ENCODE measurements at places on chromosomes 13 and 19.

GRCh38 chr19:32223595-32224370, 121.6 kb upstream of the ZNF507 start:
- DNase-seq: no peak

GRCh38 chr13:32254916-32255723, 60.0 kb downstream of the ZAR1L start:
- no peak for DNase-seq

DNA sequence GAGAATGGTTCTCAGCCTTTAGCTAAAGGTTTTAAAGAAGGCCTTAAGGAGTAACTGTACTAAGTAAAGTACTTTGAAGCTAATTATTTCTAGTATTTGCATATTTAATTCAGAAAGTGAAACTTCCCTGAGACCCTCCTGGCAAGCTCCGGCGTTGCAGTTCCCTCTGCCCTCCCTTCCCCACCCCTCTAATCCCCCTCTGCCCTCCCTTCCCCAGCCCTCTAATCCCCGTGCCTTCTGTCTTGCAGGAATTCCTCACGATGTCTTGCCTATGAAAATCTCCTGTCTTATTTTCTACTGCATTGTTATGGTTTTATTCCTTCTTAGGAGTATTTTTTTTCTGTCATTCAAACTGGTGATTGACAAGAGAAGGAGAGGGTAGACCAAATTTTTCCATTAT, 236.9 kb downstream of the COL4A1 start:
- no peak for DNase-seq

- DNase-seq: no peak
Observed at GRCh38 chr13:21594715-21595545, 9.0 kb downstream of the MICU2 start.

DNA sequence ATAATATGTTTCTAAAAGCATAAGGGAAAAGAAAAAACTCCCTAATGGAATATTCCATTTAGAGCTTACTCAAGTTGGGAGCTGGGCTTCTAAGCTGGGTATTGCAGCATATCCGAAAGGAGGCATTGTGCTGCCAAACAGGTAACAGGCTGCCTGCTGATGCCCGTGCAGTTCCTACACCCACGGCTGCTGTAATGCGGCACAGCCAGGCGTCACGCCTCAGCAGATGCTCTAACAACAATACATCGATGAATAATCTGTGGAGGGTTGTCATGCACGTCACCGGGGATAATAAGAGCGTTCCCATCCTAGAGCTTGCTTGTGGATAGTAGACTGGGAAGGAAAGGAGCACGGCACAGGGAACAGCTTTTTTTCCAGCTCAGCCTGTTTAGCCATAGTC, 1582.1 kb upstream of the SLC10A2 start:
- no peak for DNase-seq

- no peak for DNase-seq
Observed at GRCh38 chr19:10862561-10863106, 8.7 kb upstream of the CARM1 start.

Data from posterior cingulate gyrus (tissue), 11 donors.